ENCODE measurements at places on chromosomes 3 and 15. TPM values are rescaled to one million over a fixed set of nuclear protein-coding genes. Genes with fewer than 3 reads are reported as not detected.

GRCh38 chr3:117630885-117631284 is 921.3 kb downstream of the TUSC7 start:
- no peaks in the 10 kb centered on the region for H3K4me1 ChIP-seq
- DNase-seq: no peak
- no peaks in the 10 kb centered on the region for H3K36me3 ChIP-seq
- no peaks in the 10 kb centered on the region for H3K27me3 ChIP-seq
- no peak overlapping the region for H3K27ac ChIP-seq
- no peak overlapping the region for H3K4me3 ChIP-seq

DNA sequence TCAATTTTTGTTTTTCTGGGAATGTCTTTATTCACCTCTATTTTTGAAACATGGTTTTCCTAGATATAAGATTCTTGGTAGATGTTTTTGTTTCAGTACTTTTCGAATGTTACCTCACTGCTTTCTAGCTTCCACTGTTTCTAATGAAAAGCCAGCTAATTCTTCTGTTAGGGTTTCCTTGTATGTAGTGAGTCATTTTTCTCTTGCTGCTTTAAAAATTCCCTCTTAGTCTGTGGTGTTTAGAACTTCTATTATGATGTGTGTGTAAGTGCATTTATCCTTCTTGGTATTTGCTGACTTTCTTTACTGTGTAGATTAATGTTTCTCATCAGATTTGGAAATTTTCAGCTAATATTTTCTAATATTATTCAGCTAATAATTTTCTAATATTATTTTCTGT is 151.1 kb upstream of the OSTN start:
- H3K4me1 ChIP-seq: no peaks in the 10 kb centered on the region
- DNase-seq: no peak
- no peaks in the 10 kb centered on the region for H3K36me3 ChIP-seq
- no peak overlapping the region for H3K27ac ChIP-seq
- no peak overlapping the region for H3K4me3 ChIP-seq

The C3orf33 gene
- 5.3 TPM for total RNA-seq

The ZDHHC3 gene
- 35.0 TPM for total RNA-seq

The PRSS50 gene
- 0.34 TPM for total RNA-seq

The CHRNB4 gene
- total RNA-seq: not detected

The IL17RE gene
- total RNA-seq: 0.51 TPM

DNA sequence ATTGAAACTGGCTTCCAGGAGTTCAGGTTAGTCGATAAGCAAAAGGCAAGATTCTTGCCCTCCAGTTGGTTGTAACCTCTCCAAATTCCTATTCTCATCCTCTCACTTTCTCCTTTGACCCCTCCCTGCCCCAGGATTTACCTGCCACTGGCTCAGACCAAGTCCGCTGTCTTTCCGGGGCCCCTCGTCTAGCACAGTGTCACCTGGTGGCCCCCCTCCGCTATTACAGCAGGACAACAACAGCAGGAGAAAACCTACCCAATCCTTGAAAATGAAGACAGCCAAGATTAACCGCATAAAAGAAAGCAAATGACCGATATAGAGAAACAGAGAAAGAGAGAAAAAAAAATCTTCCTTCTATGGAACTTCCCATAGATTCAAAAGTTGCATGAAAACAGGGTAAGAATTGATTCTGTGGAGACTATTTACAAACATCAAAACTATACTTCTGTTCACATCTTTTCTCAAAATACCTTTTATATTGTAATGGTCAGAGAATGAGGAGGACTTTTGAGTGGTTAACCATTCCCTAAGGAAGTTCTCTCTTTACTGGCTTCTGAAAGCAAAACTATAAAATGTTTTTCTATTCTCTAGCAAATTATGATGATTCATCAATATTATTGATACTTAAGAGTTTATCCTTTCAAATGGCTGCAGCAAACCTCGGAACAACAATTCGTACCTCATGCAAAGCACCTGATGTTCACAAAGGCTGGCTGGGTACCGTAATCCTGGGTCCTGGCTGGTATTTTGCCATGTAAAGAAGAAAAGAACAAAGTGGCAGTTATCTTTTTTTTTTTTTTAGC is 10.0 kb upstream of the ST8SIA2 start:
- H3K27ac ChIP-seq: no peak overlapping the region
- H3K36me3 ChIP-seq: no peaks in the 10 kb centered on the region
- DNase-seq: no peak

The CCR3 gene
- total RNA-seq: not detected

DNA sequence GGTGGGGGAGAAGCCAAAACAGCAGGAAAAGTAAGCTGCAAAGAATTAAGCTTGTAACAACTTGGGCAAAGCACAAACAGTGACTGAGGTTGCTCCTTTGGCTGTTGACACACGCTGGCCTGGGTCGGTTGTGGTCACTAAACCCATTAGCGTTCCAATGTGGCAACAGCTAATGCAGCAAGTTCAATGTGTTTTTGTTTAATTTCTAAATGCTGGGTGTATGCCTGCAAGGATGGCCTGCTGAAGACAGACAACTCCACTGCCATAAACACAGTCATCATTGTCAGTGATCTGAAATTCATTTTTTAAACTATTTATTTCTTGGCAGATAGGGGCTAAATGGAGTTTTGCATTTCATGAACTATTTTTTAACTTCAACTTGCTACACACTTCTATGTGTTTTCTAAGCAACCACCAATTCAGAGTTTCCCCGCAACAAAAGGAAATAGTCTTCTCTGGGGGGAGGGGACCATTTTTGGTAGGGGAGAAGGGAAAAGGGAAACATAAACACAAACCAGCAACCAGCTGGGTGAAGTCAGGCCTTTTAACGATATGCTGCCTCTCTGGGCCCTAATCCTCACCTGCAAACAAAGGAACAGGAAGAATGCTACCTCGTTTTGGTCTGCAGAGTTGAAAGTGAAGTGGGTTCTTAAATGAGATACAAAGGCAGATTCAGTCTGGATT is 34.8 kb upstream of the WNT5A start:
- peaks cover under 1% of the 10 kb centered on the region for H3K27me3 ChIP-seq
- DNase-seq: no peak
- no peak overlapping the region for H3K4me3 ChIP-seq
- no peak overlapping the region for H3K27ac ChIP-seq
- H3K36me3 ChIP-seq: no peaks in the 10 kb centered on the region
- no peaks in the 10 kb centered on the region for H3K4me1 ChIP-seq

GRCh38 chr3:123113889-123114450 is 47.1 kb downstream of the PDIA5 start:
- peaks cover 48% of the 10 kb centered on the region for H3K36me3 ChIP-seq
- no peak overlapping the region for H3K27ac ChIP-seq
- H3K4me1 ChIP-seq: peaks cover 13% of the 10 kb centered on the region
- no peaks in the 10 kb centered on the region for H3K27me3 ChIP-seq
- no peak overlapping the region for H3K4me3 ChIP-seq

The CPNE9 gene
- 0.46 TPM for total RNA-seq

DNA sequence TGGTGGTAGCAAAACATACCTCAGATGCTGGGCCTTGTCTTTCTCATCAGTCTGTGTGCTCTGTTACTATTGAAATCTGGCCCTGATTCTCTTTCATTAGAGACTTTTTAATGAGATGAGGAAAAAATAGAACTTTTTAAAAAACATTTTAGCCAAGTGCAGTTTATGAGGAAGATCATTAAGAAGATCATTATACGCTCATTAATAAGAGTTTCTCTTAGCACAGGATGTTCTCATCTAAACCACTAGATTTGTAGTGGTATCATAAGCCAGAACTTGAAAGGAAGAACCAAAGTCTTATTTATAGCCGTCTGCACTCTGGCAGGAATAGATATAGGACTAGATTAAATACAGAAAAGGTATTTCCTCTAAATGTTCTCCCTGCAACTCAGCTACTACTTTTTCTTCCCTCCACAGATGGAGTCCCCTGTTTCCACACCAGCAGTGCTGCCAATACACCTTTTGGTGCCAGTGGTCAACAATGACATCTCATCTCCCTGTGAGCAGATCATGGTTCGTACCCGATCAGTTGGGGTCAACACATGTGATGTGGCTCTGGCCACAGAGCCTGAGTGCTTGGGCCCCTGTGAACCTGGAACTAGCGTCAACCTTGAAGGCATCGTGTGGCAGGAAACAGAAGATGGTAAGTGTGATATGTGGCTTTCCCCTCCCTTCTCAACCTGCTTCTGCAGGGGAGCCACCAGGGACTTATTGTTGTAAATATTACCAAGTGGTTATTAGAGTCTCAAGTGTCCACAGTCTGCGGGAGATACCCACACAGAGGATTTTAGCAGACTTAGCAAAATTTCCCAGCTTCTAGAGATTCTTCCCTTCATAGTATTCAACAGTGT is 152.8 kb downstream of the RBPMS2 start:
- no peaks in the 10 kb centered on the region for H3K27me3 ChIP-seq
- H3K4me3 ChIP-seq: no peak overlapping the region
- peak overlapping the region; percentile 61 for H3K27ac ChIP-seq
- no peak for DNase-seq
- H3K4me1 ChIP-seq: peaks cover 63% of the 10 kb centered on the region

The BSN gene
- 0.66 TPM for total RNA-seq

- H3K4me3 ChIP-seq: no peak overlapping the region
- no peaks in the 10 kb centered on the region for H3K36me3 ChIP-seq
- DNase-seq: no peak
- H3K27me3 ChIP-seq: no peaks in the 10 kb centered on the region
Observed at GRCh38 chr3:174945951-174946350, 86.8 kb downstream of the NAALADL2 start.

GRCh38 chr3:179676081-179676480 is 23.2 kb downstream of the USP13 start:
- H3K27me3 ChIP-seq: no peaks in the 10 kb centered on the region
- no peaks in the 10 kb centered on the region for H3K36me3 ChIP-seq
- DNase-seq: no peak
- H3K4me1 ChIP-seq: peaks cover 16% of the 10 kb centered on the region
- no peak overlapping the region for H3K4me3 ChIP-seq

DNA sequence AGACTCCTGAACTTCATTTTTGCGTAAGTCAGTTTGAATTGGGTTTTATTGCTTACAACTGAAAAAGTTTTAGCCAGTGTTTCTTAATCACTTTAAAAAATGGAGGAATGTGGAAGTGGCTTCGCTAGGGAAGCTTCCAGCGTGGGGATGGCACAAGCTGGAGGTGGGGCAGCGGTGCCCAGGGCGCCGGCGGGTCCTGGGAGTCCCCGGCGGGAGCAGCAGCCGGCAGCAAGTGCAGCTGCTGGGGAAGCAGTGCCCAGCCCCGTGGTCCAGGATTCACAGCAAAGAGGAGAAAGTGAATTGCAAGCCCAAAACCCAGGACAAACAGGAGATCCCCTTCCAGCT is 301.8 kb upstream of the PROK2 start:
- H3K4me1 ChIP-seq: peaks cover 32% of the 10 kb centered on the region
- H3K4me3 ChIP-seq: no peak overlapping the region
- no peaks in the 10 kb centered on the region for H3K27me3 ChIP-seq
- no peaks in the 10 kb centered on the region for H3K36me3 ChIP-seq

DNA sequence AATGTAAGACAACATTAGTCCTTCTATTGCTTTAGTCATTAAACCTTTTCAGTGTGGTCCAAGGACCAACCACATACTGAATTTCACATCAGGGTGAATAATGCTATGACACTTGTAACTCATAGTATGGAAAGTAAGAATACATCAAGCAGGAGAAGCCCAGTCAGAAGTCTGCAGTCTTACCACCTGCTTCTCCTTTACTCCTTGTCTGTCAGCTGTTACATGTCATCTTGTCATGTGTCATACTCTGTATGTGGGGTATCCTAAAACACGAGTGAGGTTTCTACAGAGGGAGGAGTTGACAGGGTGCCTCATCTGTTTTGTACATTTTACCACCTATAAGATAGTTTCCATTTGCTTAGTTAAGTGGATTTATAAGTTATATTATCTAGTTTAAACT is 32.8 kb upstream of the EID1 start:
- H3K27me3 ChIP-seq: no peaks in the 10 kb centered on the region
- DNase-seq: no peak
- H3K36me3 ChIP-seq: no peaks in the 10 kb centered on the region
- no peaks in the 10 kb centered on the region for H3K4me1 ChIP-seq

The CCNB2 gene
- 0.16 TPM for total RNA-seq

- no peak overlapping the region for H3K27ac ChIP-seq
- no peaks in the 10 kb centered on the region for H3K27me3 ChIP-seq
- peaks cover 77% of the 10 kb centered on the region for H3K4me1 ChIP-seq
- H3K4me3 ChIP-seq: no peak overlapping the region
- DNase-seq: no peak
Observed at GRCh38 chr3:150450916-150451315, 42.8 kb downstream of the TSC22D2 start.

The FBXW12 gene
- total RNA-seq: not detected

GRCh38 chr15:77867266-77868047 is 210.1 kb downstream of the TBC1D2B start:
- H3K27ac ChIP-seq: no peak overlapping the region
- DNase-seq: no peak
- no peaks in the 10 kb centered on the region for H3K27me3 ChIP-seq
- H3K4me1 ChIP-seq: no peaks in the 10 kb centered on the region

The LPP gene
- total RNA-seq: 153 TPM

GRCh38 chr3:59142556-59142955 is 92.7 kb upstream of the CFAP20DC start:
- H3K27me3 ChIP-seq: no peaks in the 10 kb centered on the region
- no peak overlapping the region for H3K4me3 ChIP-seq
- H3K27ac ChIP-seq: no peak overlapping the region
- no peaks in the 10 kb centered on the region for H3K36me3 ChIP-seq
- no peaks in the 10 kb centered on the region for H3K4me1 ChIP-seq

DNA sequence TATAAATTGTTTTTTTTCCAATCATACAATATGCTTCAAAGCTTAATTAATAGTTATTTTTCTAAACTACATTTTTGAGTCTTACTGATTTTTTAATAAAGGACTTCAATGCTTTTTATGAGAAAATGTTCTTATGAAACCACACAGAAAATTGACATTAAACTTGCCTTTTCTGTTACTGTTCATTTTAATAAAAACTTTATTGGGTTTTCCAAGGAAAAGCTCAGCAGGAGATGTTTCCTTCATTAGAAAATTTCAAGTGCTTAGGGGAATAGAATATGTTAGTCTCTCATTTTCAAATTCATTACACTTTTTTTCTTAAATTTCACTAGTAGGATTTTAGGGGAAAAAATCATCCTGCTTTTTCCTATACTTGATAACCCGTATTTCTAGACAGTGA is 711.4 kb downstream of the DIPK2A start:
- DNase-seq: no peak
- no peak overlapping the region for H3K27ac ChIP-seq
- no peak overlapping the region for H3K4me3 ChIP-seq
- H3K36me3 ChIP-seq: no peaks in the 10 kb centered on the region

DNA sequence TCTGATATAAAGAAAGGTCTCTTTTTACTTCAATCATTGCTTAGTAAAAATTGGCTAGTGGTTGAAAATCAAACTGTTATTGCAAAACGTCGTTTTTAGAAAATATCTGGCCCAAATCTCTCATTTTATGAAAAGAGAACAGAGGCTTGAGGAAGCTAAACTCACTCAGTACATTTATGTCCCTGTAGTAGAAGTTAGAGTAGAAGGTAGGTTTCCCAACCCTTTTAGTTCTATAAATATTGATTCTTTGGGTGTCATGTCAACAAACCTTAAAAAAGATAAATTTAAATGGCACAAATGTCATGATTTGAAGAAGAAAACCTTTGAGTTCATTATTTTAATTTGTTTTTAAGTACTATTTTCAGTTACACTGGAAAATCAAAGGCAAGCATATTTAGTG is 722.3 kb upstream of the NECTIN3 start:
- DNase-seq: no peak
- H3K27ac ChIP-seq: no peak overlapping the region
- H3K4me3 ChIP-seq: no peak overlapping the region
- H3K27me3 ChIP-seq: no peaks in the 10 kb centered on the region
- no peaks in the 10 kb centered on the region for H3K4me1 ChIP-seq

The TMOD2 gene
- total RNA-seq: 4.4 TPM

The MESP2 gene
- 0.32 TPM for total RNA-seq

The DNAH12 gene
- 0.02 TPM for total RNA-seq

- no peaks in the 10 kb centered on the region for H3K27me3 ChIP-seq
- no peak for DNase-seq
- H3K36me3 ChIP-seq: no peaks in the 10 kb centered on the region
- no peak overlapping the region for H3K27ac ChIP-seq
- H3K4me3 ChIP-seq: no peak overlapping the region
Observed at GRCh38 chr3:83523470-83524073, 1435.2 kb upstream of the CADM2 start.

Measured in heart right ventricle (tissue), 16 donors.